Right ventricle myocardium inferior (tissue), 1 donor: ENCODE measurements at places on chromosomes 5 and 9.
A peak's percentile ranks its signal among the peaks of the same experiment; 100 is the strongest.

DNA sequence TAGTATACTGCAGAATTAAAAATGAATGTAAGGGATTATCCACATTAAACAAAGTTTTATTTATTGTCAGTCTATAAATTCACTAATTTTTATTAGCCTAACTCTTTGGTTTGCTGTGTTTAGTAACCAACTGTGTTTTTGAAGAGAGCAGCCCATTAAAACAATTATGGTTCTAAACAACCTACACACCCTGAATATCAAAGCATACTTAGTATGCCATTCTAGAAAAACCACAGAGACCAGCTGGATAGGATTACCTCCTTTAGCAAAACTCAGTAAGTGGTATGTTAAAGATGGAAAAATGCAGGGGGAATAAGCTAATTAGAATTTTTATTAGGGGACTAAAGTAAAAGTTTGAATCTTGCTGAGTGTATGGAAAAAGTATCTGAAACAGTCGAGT lies 1981.7 kb upstream of the NUDT12 start:
- DNase-seq, result no peak

GRCh38 chr5:175902026-175902425 lies 30.6 kb downstream of the CPLX2 start:
- no peak for DNase-seq

DNA sequence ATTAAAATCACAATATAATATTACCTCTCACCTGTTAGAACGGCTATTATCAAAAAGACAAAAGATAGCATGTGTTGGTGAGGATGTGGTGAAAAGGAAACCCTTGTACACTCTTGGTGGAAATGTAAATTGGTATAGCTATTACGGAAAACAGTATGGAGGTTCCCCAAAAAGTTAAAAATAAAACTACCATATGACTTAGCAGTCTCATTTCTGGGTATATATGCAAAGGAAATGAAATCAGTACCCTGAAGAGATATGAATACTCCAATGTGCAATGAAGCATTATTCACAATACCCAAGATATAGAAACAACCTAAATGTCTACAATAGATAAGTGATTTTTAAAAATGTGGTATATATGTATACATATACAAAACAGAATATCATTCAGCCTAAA lies 199.9 kb downstream of the SNX18 start:
- no peak for DNase-seq

GRCh38 chr9:134405527-134405926 lies 79.3 kb downstream of the RXRA start:
- peak; percentile 87 for DNase-seq

- no peak for DNase-seq
Observed at GRCh38 chr5:1011226-1011631, 2.6 kb downstream of the NKD2 start.

DNA sequence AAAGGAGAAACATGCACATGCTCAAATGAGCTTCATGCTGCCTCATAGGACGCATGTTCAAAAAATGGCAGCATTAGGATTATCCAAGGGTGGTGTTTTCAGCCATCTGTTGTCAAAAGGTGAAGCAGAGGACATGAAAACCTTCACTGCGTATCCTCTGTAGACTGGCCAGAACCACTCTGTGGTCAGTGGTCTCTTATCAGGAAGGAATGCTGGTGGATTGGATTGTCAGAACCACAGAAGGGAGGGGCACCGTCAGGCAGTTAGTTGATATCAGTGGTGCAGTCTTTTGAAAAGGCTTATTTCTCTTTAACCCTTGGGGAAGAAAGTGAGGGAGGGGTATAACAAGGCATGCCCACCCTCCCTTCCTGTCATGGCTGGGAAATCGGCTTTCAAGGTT lies 100.1 kb downstream of the FBXL7 start:
- no peak for DNase-seq

- DNase-seq, result no peak
Observed at GRCh38 chr9:106174346-106174745, 480.0 kb downstream of the TMEM38B start.

DNA sequence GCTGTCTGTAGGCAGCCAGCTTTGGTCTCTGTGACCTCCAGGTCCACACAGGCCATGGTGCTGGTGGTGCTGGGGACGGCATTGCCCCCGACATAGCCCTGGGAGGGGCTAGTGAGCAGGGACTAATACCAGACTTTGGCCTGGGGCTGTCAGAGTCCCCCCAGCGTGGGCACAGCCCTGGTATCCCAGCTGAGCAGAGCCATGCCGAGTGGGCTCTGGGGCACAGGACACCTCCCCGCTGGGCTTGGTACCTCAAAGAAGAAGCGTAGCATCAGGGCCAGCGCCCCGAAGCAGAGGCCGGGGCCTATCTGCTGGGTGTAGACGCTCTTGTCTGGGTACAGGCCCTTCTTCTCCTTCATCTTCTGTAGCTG lies 9.5 kb downstream of the MYMK start:
- peak; percentile 44 for DNase-seq
